ENCODE measurements at places on chromosomes 6 and 20. TPM values are rescaled to one million over a fixed set of nuclear protein-coding genes. Genes with fewer than 3 reads are reported as not detected.

DNA sequence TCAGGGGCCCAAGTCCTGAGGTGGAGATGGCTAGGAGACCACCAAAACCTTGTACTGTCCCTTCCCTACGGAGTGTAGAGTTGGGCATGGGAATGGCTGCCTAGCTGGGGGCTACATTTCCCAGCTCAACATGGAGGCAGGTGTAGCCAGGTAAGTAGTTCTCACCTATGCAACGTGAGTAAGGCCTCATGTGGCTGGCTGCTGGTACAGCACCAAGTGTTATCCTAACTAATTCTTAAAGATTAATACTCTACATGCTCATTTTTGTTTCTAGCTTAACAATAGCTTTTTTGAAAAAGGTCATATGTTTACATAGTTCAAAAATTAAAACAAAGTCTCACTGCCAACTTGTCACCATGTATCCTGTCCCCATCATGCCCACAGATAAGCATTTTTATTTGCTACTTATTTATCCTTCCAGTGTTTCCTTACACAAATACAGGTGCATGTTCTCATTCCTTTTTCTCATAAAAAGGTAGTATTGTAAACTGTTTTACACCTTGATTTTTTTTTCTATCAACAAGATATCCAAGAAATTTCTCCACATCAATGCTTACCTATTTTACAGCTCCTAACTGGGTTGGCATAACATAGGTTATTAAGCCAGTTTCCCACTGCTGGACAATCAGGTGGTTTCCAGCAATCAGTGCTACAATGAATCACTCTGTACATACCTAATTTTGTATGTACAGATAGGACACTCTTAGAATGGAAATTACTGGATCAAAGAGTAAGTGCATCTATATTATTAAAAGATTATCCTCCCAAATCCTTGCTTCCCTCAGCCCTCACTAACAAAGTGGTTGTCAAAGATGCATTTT lies 25.5 kb downstream of the ABHD12 start:
- DNase-seq: no peak

- peak; percentile 59 for DNase-seq
These were observed 966.6 kb downstream of the HACE1 start for GRCh38 chr6:103893141-103893581.

- DNase-seq: peak; percentile 71
These were observed 396.2 kb downstream of the RFPL4B start for GRCh38 chr6:112743323-112743722.

DNA sequence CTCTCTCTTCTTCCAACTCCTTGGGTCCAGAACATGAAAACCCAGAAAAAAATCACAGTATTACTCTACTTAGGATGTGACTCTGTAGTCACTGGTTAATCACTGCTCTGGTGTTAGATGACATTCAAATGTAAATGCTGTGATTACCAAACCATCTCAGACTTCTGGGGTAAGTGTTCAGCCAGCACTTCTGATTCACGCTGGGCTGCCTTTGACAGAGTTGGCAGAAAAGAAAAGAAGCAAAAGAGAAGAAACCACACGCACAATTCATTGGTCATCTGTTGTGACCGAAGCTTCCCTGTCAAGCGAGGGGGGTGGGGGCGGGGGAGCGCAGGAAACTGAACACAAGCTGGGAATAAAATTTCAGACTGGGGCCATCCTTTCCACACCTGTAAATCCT lies 82.7 kb downstream of the PSMG4 start:
- DNase-seq: peak; percentile 73

GRCh38 chr6:169163411-169163901 lies 90.2 kb downstream of the THBS2 start:
- DNase-seq: no peak

Gene POLH
- 14.0 TPM for polyA plus RNA-seq

- DNase-seq: no peak
These were observed 58.2 kb upstream of the TNFAIP3 start for GRCh38 chr6:137808836-137809315.

Data from brain (organoid and tissue), 16 donors.